Airway epithelial cell (primary cell): ENCODE measurements at places on chromosomes 4 and X. TPM values are rescaled to one million over a fixed set of nuclear protein-coding genes. Genes with fewer than 3 reads are reported as not detected.

Gene F8A3
- total RNA-seq, result 0.33 and 5.3 TPM in 2 replicates

Gene RBM47
- 32.1 and 44.1 TPM in 2 replicates for total RNA-seq

Gene PRR32
- not detected in 2 replicates for total RNA-seq

Gene TRIML2
- total RNA-seq, result not detected in 2 replicates

Gene MAB21L2
- not detected in 2 replicates for total RNA-seq

Gene SPANXC
- total RNA-seq, result not detected in 2 replicates

Gene ADH1B
- total RNA-seq, result not detected in 2 replicates
